Stimulated activated naive CD8-positive, alpha-beta T cell treated with anti-CD3 and anti-CD28 coated beads, Interleukin-15, Interleukin-2, amounts not matched to agents 100 U/mL and 50 U/mL, for 24 hours (primary cell): ENCODE measurements at places on chromosomes 12 and 14.

DNA sequence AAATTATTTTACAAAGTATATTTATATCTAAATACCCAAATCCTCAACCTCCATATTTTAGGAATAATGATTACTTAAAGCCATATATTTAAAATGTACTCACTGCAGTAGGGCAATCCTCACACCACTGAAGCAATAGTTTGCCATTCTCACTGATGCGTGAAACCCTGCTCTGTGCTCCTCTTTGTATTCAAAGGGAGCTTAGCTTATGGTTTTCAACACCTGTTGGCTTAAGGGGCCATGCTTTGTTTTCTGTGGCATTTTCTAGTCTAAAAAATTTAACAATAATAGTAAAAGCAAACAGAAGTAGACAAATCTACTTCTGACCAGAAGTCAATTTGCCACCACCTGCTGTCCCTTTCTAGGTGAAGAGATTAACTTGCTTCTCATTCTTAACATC lies 294.6 kb downstream of the FLRT2 start:
- DNase-seq = no peak

DNA sequence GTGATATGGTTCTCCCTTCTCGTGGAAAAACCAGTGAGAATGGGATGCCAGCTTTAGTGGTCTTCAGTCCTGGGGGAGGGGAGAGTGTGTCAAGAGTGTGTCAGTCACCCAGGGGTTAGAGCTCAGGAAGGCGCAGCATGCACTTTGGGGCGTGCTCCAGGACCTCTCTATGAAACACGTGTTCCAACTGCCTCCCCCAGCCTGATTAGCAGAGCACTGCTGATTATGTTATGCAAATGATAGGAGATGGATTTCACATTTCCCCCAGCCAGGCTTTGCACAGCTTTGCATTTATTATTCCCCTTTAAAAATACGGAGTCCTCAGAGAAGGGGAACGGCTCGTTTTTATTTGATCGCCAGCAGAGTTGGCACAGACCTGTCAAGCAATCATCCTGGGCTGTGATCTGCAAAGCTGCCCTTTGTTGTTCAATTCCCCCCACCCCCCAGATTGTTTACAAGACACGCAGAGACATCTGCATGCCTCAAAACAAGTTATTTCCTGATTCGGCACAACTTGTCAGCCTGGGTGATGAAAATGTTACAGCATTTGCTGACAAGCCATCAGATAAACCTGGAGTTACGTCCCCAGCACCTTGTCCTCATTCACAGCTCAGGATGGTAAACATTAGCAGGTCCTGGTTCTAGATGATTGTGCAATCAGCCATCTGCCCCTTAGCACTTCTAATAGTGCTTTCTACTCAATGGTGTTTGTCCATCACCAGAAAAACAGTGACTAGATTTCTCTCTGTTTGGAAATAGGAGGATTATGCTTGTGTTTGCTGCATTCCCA lies 196.5 kb downstream of the NOVA1 start:
- no peak for DNase-seq

DNA sequence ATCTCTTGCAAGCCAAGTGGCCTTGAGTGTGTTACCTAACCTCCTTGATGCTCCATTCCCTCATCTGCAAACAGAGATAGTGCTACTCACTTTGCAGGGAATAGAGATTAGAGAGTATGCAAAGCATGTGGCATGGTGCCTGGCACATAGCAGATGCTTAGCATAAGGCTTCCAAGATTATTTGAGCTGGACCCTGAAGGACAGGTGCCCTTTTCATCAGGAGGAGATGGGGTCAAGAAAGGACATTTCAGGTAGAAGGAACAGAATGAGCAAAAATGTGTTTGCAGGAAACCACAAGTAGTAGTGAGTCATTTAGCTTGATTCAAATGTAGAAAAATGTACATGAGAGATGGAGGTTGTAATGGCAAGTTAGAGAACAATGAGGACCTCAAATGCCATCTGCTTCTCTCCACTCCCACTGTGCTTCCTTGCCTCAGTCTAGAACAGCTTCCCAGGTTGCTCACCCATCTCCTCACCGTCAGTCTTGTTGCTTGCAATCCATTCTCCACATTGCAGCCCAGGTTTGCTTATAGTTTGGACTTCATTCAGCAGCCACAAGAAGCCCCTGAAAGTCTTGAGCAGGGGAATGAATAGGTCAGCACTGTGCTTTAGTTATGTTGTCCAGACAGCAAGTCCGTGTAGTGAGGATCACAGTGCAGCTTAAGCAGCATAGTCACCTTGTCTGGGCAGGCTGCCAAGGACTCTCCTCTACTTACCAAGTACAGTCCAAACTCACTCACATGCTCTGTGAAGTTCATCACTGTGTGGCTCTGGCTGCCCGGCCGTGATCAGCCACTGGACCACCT lies 536.3 kb upstream of the CCDC196 start:
- DNase-seq = peak; percentile 63

- no peak for DNase-seq
Observed at GRCh38 chr14:95398630-95399547, 79.2 kb upstream of the CLMN start.

GRCh38 chr14:74083784-74084276 lies 423 bp downstream of the ALDH6A1 start:
- DNase-seq = no peak

DNA sequence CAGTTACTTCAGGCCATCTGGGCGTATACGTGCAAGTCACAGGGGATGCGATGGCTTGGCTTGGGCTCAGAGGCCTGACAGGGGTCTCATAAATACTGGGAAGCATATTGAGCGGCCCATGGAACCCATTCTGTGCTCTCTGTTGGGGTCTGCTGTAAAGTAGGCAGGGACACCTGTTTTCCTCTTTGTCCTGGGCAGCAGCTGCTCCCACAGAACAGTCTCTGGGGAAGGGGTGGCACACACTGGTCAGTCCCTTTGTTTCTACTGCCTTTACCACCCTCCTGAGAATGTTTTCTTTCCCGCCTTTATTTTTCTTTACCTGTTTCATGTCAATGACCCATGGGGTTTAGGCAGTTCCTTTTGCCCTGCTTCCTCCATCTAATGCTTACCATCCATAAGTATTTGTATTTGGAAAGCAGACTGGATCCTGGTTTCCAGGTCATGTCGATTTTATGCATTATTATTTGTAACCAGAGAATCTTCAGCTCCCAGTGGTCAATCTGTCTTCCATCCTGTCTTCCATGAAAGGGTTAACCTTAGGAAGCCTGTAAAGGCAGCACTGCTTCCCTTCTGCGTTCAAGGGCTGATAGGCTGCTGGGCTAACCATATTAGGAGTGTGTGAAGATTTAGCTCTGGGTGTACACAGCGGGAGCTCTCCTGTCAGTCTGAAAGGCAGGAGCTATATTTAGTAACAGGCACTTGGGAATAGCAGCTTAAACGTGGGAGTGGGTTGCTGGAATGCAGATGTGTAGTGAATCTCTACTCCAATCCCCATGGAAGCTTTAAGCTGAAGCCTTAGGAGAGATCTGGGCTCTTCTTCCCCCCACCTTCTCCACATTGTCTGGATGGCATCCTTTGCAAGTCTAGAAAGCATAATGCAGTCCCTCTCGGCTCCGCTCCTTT lies 124.0 kb downstream of the DYRK2 start:
- no peak for DNase-seq

GRCh38 chr12:102811110-102811737 lies 105.8 kb downstream of the PAH start:
- DNase-seq = peak; percentile 23

DNA sequence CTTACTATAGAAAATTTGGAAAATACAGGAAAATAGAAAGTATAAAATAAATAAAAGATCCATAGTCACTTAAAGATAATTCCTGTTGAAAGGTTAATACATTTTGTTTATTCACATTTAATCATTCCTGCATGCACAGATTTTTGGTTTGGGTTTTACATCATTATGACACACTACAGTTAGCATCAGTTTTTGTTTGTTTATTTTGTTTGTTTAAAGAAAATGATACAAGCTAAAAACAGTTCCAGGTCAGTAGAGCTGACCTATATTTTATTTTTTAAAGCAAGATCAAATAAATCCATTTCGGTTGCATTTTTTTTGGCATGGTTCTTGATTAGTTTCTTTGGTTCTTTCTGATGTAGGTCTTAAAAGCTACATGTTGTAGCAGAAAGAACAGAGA lies 68.8 kb upstream of the CCDC91 start:
- DNase-seq = no peak

DNA sequence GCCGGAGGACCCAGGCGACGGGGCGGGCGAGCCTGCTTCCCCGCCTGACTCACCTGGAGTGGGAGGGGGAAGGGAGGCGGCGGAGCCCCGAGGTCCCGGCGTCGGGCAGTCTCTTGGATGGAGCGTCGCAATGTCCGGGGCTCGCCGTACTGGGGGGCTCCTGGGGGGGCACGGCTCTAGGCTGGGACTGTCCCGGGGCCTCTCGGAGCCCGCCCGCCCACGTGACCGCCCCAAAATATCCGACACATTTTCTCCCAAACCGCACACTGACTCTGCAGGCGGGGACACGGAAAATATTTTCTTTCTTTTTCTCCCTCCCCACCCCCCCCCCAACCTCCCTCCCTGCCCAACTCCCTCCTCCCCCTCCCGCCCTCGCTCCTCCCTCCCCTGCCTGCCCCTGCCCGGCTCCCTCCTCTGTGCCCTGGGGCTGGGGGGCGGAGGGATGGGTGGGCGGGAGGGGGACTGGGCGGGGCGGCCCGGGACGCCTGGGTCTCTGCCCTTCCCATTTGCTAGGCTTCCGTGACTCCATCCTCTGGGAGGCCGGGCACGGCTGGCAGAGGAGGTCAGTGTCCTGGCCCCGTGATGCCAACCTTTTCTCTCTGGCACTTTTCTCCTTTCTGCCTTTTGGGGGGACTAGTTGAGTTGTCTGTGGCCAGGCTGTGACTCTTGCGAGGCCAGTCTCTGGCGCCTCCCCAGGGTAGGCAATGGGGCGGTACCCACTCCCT lies at the start of gene RARG:
TSS of gene RARG (minus strand) at position 289 of the 725 bp plus-strand sequence. CDS start 4,664 bp downstream, outside the sequence.
- peak; percentile 77 for DNase-seq

DNA sequence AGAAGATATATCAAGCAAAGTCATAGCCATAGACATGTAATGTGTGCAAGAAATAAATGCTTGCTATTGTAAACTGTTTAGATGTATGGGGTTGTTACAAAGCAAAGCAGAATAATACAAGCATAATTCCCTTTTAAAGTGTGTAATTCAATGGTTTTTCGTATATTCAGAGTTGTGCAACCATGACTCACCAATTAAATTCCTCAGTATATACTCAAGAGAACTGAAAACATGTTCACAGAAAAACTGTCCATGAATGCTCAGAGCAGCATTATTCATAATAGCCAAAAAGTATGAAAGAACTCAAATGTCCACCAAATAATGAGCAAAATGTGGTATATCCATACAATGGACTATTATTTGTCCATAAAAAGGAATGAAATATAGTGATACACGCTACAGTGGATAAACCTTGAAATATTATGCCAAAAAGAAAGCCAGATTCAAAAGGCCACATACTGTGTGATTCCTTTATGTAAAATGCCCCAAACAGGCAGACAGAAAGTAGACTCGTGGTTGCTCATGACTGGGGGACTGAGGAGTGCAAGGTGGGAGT lies 9.3 kb downstream of the GXYLT1 start:
- DNase-seq = no peak

DNA sequence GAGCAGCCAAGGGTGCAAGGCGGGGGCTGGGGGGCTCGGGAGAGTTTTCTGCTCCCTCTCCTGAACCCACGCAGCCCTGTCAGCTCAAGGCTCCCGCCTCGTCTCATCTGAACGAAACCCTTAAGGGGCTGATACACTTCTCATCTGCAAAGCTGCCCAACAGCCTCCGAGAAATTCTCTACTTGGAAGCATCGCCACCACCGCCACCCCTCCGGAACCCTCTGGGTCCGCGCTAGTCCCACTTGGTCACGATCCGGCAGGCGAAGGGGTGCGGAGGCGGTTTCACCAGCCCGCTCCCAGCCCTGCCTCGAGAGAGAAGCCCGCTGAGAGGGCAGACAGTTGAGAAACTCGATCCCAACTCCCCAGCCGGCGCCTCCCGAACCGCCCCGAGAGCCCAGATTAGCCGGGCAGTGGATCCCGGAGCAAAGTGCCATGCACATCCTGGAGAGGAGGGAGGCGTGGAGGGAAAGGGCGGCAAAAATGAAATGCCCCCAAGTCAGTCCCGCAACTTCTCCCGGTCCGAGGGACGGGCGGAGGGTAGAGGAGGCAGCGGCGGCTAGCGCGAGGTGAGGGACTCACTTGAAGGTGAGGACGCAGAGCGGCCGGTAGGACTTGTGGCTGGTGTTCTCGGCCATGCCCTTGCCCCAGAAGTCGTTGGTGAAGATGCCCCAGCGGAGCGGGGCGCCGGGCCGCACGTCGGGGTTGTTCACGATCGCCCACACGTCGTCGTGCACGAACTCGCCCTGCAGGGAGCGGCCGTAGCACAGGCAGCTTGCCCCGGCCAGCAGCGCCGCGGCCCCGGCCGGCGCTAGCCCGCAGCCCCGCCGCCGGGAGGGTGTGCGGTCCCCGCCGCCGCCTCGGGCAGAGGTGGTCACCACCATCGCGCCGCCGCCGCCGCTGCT lies 620 bp downstream of the TMTC1 start:
- peak; percentile 7 for DNase-seq

- no peak for DNase-seq
Observed at GRCh38 chr14:64508215-64508776, 3.7 kb downstream of the ZBTB1 start.

GRCh38 chr14:78851189-78851588 lies 681.0 kb downstream of the NRXN3 start:
- no peak for DNase-seq

DNA sequence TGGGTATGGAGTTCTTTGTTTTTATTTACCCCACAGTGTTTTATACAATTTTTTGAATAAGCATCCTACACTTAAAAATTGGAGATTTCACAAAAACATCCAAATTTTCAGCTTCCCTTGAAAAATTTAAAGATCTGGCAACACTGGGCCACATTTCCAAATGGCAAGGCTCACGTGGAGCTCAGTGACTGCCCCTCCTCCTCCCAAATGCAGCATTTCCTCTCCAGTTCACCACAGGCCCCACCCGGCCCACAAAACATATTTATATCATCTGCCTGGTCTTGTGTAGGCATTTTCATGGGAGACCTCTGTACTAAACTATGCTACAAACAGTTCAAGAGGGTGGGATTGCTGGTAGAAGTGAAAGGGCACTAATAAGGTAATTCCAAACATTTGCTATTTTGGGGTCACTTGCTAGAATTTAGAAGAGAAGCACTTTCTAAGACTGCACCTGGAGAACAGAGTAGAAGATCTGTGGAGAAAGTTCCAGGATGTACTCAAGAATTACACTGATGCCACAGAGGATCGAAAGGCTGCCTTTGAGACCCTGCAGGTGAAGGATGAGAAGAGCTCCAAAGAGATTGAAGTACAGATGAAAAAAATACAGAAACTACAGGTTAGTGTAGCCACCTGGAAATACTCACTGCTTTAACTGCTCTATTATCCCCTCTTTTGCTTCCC lies 7.3 kb downstream of the FKBP11 start:
- peak; percentile 36 for DNase-seq
